Adrenal gland (tissue), 19 donors: ENCODE measurements at places on chromosomes 5 and 9.

DNA sequence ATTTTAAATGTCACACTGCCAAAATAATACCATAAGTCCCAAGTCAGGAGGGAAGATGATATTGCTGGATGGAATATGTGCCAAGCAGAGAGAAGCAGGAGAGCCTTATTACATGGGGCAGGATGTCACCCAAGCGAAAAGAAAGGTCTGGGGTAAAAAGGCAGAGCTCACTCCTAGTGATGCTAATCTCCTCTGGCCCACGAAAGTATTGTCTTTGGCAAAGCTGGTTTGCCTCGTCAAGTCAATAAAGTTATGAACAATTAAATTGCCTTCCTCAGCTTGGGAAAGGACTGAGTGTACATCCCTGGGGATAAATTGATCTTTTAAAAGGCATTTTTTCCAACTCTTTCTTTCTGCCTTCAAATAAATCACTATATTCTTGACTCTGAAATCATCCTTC, 220.6 kb downstream of the DMAC1 start:
- H3K27me3 ChIP-seq: no peaks in the 10 kb centered on the region
- no peaks in the 10 kb centered on the region for H3K4me1 ChIP-seq
- H3K36me3 ChIP-seq: no peaks in the 10 kb centered on the region
- no peak overlapping the region for H3K27ac ChIP-seq
- H3K4me3 ChIP-seq: no peak overlapping the region

GRCh38 chr5:162410365-162410764, 342.8 kb downstream of the GABRG2 start:
- no peak for DNase-seq
- H3K4me1 ChIP-seq: no peaks in the 10 kb centered on the region
- no peaks in the 10 kb centered on the region for H3K27me3 ChIP-seq
- no peaks in the 10 kb centered on the region for H3K36me3 ChIP-seq
- no peak overlapping the region for H3K27ac ChIP-seq

DNA sequence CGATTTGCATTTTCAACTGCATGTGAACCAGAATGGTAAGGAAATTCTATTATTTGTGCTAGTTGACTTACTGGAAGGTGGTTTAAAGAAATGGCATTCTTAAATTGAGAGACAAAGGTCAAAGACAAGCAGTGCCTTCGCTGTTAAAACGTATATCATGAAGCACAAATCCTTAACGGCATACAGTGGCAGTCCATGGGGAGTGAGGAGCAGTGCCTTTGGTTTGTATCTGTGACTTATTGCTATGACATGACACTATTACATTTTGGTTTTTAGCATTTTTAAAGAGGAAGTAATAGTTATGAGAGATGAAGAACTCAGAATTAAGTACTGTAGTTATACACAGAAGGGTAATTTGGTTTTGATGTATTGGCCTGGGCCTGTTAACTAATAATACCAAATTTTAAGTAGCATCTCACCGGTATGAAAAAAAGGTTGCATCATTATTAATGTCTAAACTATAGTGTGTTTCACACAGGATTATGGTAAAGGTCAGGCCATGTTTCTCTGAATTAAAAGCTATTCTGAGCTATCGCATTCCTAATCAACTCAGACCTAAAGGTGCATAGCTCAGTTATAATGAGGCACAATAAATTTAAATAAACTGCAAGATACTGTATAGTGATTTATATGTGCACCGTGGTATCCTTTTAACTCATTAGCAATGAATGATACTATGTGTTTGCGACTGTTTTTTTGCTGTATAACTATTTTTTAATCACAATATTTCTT, 339.8 kb upstream of the ARRDC3 start:
- no peaks in the 10 kb centered on the region for H3K27me3 ChIP-seq
- no peak overlapping the region for H3K4me3 ChIP-seq
- no peak overlapping the region for H3K27ac ChIP-seq
- H3K36me3 ChIP-seq: no peaks in the 10 kb centered on the region

DNA sequence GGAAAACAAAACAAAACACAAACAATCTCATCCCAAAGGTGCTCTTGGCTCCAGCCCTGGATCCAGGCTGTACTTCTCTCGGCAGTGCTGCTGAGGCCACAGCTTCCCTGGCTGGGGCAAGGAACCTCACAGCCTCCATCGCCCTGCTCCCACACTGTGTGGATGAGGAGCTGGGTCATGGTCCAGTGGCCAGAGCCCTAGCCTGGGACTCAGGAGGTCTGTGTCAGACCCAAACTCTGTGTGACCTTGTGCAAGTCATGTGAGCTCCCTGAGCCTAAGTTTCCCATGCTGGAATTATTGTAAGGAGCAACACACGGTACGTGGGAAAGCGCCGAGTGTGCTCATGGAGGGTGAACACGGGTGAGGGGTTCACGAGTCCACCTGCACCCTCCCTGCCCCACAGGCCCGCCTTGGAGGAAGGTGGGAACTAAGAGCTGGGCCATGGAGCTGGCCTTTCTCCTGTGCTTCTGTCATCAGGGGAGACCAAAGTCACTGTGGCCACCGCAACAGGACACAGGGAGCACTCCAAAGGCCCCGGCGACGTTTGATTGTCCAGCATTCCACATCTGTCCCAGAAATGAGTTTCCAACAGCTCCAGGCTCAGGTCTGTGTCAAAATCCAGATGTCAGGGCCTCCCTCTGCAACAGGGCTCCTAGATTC, 26.2 kb upstream of the SMU1 start:
- DNase-seq: no peak
- no peaks in the 10 kb centered on the region for H3K27me3 ChIP-seq
- peak overlapping the region; percentile 81 for H3K27ac ChIP-seq
- H3K36me3 ChIP-seq: no peaks in the 10 kb centered on the region
- H3K4me3 ChIP-seq: no peak overlapping the region
- peaks cover 23% of the 10 kb centered on the region for H3K4me1 ChIP-seq

DNA sequence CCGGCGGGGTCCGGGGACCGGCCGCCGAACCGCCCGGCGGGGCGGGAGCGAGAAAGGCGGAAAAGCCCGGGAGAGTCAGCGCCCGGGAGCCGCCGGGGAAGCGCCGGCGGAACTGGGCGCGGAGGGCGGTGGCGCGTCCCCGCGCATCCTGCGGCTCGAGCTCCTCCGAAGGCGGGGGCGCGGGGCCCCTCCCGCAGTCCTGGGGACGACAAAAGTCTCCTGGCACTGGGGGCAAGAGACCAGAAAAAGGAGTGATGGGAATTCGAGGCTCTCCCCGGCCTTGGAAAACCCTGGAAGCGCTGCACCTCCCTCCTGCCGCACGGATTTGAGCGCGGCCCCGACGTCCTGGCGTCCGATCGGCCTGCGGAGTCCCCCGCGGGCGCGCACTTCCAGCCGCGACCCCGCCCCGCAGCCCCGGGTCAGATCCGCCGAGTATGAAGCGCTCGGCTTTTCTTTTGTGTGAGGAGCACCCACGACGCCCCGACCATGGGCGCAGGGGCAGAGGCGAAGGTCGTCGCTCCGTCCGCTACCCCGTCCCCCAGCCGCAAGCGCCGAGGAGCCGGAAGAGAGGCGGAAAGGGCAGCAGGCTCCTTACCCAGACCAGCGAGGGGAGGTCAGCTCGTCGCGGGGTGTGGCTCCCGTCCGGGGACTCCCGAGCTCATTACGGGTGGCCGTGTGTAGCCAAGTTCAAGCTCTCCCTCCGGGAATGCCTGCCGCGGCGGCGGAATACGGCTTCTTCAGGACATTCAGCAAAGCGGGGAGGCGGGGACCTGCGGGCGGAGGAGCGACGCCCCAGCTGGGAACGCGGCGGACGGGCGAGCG, at the start of gene EPB41L4A:
Gene EPB41L4A, minus strand, starts transcription at position 114 of the 822 bp plus-strand sequence. CDS start 238 bp downstream, outside the sequence.
- H3K4me1 ChIP-seq: no peaks in the 10 kb centered on the region
- DNase-seq: peak; percentile 78
- peak within 1 kb of the TSS; percentile 85 for H3K27ac ChIP-seq
- no peaks in the 10 kb centered on the region for H3K36me3 ChIP-seq

- H3K27me3 ChIP-seq: no peaks in the 10 kb centered on the region
- no peak for DNase-seq
- H3K36me3 ChIP-seq: no peaks in the 10 kb centered on the region
- H3K27ac ChIP-seq: no peak overlapping the region
- H3K4me1 ChIP-seq: peaks cover 19% of the 10 kb centered on the region
Observed at GRCh38 chr5:87390576-87391199, 22.0 kb downstream of the CCNH start.

DNA sequence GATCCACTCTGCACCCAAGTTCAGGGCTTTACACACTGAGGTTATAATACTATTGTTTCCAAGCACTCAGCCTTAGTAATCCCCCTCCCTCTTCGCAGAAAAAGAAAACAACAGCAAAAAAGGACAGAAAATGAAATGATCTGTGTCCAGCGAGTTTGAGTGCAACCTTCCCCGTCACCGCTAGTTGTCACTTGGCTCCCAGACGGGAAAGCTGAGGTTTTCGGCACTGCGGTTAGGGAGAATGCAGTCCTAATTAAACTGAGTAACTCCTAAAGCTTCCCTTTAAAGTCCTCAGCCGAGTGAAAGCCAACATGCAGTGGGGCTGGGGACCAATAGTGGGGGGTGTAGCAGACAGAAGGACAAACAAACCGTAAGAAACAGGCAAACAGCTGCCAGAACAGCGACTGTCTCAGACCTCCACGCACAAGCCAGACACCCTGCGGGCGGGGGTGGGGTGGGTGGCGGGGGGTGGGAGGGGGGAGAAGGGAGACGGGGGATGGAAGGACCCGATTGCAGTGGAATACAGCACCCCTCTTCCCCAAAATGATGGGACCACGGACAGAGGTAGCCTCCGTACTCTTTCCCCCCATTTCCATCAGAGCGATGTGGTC, 680 bp downstream of the GLRA1 start:
- H3K27ac ChIP-seq: no peak overlapping the region
- H3K4me3 ChIP-seq: no peak overlapping the region
- DNase-seq: no peak
- H3K27me3 ChIP-seq: peaks cover 6% of the 10 kb centered on the region
- no peaks in the 10 kb centered on the region for H3K36me3 ChIP-seq

- no peak overlapping the region for H3K4me3 ChIP-seq
- DNase-seq: no peak
- H3K27me3 ChIP-seq: no peaks in the 10 kb centered on the region
- no peaks in the 10 kb centered on the region for H3K36me3 ChIP-seq
- no peak overlapping the region for H3K27ac ChIP-seq
Observed at GRCh38 chr9:136907011-136907914, 20.9 kb downstream of the TRAF2 start.

- DNase-seq: no peak
- no peaks in the 10 kb centered on the region for H3K36me3 ChIP-seq
- H3K4me3 ChIP-seq: no peak overlapping the region
Observed at GRCh38 chr5:107518190-107518589, 152.5 kb downstream of the EFNA5 start.

GRCh38 chr5:40389591-40389990, 290.1 kb upstream of the PTGER4 start:
- no peaks in the 10 kb centered on the region for H3K4me1 ChIP-seq
- no peak for DNase-seq
- no peak overlapping the region for H3K27ac ChIP-seq
- H3K27me3 ChIP-seq: no peaks in the 10 kb centered on the region

- H3K27me3 ChIP-seq: no peaks in the 10 kb centered on the region
- no peaks in the 10 kb centered on the region for H3K4me1 ChIP-seq
- no peak for DNase-seq
- no peak overlapping the region for H3K27ac ChIP-seq
- H3K4me3 ChIP-seq: no peak overlapping the region
Observed at GRCh38 chr5:10118150-10118549, 131.5 kb downstream of the ATPSCKMT start.

DNA sequence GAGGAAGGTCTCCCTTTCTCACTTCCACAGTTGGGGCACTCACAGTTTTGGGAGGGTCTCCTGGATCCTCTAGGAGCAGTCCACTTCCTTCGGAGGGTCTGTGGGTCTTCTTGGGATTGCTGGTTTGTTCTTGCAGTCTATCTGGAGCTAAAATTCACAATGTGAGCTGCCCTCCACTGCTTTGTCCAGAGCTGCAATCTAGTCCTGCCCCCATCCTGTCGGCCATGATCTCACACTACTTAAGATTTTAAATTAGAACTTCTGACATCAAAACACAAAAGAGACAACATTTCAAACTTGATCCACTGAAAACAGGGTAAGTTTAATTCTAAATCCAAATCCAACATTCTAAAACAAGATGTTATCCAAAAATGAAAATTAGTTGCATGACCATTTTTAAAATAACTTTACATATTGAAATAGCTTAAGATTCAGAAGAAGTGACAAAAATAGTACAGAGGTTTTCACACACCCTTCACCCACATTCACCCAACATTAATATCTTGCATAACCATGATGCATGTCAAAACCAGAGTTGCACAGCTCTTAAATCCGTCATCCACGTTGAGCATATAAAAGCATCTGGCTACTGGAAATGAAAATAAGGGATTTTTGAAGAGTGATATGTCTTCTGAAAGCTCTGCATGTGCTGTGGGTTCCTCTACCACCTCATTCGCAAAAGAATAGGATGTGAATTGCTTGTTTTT, 113.7 kb upstream of the EPB41L4A start:
- DNase-seq: no peak
- H3K27me3 ChIP-seq: no peaks in the 10 kb centered on the region
- H3K27ac ChIP-seq: no peak overlapping the region
- no peaks in the 10 kb centered on the region for H3K36me3 ChIP-seq
- no peak overlapping the region for H3K4me3 ChIP-seq
